CD4-positive, alpha-beta T cell treated with Interleukin-21 for 1 hour (primary cell): ENCODE measurements at places on chromosomes 4 and X.

GRCh38 chr4:182752158-182752910 is 164.9 kb downstream of the DCTD start:
- no peak for DNase-seq

- peak; percentile 33 for DNase-seq
Measured at GRCh38 chrX:15151267-15152186, 118.4 kb downstream of the ASB9 start.

- DNase-seq: no peak
Measured at GRCh38 chrX:85897362-85898126, 149.8 kb downstream of the CHM start.

DNA sequence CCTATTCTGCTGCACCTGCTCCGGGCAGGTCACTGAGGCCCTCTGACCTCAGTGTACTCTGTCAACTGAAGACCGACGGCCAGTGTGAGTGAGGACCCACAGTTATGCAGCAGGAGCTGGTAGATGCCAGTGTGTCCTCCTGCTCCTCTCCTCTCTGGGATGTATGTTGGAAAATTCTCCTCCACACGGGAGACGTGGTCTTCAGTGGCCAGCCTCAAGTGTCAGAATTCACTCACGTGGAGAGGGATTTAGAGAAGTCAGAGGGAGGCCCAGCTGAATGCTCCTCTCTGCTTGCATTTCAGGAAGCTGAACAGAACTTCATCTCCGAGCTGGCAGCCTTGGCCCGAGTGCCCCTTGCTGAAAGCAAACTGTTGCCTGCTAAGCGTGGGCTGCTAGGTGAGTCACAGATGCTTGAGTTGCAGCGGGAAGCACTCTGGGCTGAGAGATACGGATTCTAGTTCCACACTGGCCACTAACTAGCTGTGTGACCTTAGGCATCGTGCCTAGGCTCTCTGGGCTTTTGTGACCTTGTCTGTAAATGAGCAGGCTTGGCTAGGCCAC is 83.6 kb downstream of the CRMP1 start:
- DNase-seq: no peak

GRCh38 chr4:20356565-20356964 is 104.9 kb downstream of the SLIT2 start:
- no peak for DNase-seq

DNA sequence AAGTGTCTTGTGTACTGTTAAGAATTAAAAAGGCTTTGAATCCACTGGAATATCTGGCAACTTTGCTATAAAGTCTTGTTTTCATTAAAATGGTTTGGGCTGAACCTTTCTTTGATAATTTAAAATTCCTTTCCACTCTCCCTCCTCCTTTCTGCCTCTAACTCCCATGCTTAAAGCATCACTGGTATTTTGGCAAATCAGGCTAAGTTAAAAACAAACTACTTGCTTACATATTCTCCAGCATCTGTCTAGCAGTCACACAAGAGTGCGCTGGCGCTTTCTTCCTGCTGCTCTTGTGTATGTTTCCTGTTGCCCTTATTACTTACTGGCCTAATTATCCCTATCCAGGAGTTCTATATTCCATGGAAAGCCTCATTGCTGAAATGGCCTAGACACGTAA is 136.6 kb downstream of the VEGFC start:
- DNase-seq: no peak

- DNase-seq: no peak
Measured at GRCh38 chr4:73599182-73599581, 21.1 kb downstream of the RASSF6 start.

- DNase-seq: no peak
Measured at GRCh38 chr4:55395218-55395528, 584 bp upstream of the TMEM165 start.

DNA sequence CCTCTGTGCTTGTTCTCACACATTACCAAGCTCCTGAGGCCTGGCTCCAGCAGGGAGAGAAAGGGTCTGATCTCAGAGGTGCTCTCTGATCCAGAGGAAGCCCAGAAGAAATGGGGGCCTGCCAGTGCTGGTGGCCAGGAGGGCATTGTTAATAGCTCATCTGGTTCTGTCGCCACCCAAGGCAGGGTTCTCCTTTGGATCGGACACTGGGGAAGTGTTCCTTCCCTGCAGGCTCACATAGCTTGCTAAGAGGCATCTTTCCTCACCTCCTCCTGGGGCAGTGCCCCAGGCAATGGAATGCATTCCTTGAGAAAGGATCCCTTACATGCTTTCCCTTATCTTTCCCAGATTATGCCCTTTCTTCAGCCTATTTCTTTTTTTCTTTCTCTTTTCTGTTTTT is 53.8 kb downstream of the RBM47 start:
- no peak for DNase-seq

GRCh38 chr4:3766036-3766784 is at the start of gene ADRA2C:
TSS of gene ADRA2C (plus strand) at chr4:3766385. CDS start at chr4:3766607, 222 bp downstream.
- no peak for DNase-seq

DNA sequence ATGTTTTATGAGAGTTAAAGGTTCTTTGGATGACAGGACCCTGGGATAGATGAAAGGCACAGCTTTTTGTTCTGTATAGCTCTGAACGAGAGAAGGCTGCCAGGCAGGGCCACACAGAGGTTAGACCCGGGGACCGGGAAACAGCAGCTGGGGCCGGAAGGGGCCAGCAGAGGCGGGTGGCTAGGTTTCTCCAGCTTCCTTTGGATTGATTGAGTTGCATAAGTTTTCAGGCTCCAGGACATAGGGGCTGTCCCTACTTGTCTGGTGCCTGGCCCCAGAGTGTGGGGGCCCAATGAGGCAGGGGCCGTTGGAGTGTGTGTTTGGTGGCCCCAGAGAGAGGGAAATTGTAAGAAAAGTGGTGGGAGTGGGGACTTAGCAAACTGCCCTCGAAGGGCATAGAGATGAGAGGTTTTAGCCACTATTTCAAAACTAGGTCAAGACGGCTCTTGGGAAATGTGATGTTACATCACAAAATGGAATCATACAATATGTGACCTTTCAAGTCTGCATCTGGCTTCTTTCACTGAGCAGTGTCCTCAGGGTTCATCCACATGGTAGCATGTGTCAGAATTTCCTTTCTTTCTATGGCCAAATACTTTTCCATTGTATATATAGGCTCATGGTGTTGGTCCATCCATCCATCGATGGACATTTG is 3.7 kb downstream of the ZFP92 start:
- DNase-seq: no peak

- DNase-seq: no peak
Measured at GRCh38 chr4:100461807-100462605, 55.8 kb downstream of the EMCN start.

DNA sequence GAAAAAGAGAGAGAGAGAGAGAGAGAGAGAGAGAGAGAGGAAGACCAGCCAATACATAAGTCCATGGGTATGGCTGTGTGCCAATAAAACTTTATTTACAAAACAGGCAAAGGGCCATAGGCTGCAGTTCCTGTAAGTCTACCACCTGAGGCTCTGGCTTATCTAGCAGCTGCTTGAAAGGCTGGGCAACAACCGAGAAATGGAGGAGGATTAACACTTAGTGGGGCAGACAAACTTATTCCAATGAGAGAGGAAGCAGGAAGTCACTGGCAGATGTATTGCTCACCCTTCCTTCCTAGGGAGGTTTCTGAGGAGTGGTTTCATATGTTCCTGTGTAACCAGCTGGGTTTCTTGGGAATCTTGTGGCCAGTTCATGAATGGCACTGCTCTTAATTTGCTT is 4.7 kb upstream of the GPR143 start:
- no peak for DNase-seq

DNA sequence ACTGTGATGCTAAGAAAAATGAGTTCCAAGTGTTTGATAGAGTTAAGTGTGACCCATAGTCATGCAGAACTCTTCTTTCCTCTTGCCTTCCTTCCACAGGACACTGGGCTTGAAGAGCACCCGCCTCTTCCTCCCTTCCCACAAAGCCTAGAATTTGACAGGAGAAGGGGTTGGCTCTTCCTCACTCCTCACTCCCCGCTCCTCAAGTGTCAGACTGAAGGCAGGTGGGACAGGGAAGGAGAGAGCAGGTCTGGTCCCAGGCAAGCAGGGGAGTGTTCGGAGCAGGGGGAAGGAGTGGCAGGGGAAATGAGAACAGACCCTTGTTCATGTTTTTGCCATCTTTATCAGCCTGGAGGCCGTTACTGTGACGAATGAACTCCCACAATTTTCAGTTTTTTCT is 10.7 kb downstream of the MAGED2 start:
- no peak for DNase-seq

- no peak for DNase-seq
Measured at GRCh38 chrX:13518126-13518525, 51.3 kb upstream of the EGFL6 start.

- peak; percentile 92 for DNase-seq
Measured at GRCh38 chr4:2281575-2282343, 19.9 kb upstream of the MXD4 start.

DNA sequence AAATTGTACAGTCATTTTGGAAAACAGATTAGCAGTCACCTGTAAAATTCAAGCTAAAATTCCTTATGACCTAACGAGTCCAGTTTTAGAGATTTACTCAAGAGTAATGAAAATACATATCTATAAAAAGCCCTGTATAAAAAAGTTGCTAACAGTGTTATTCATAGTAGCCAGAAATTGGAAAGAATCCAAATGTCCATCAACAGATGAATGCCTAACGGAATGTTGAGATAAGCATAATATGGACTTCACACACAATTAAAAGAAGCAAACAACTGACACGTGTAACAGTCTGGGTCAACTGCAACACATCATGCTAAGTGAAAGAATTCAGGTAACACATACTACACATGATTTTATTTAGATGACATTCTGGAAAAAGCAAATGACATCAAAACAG is 584.8 kb upstream of the AGA start:
- no peak for DNase-seq

- DNase-seq: no peak
Measured at GRCh38 chr4:113356453-113356852, 307.0 kb downstream of the ANK2 start.

- peak; percentile 21 for DNase-seq
Measured at GRCh38 chr4:121898150-121898549, 27.9 kb upstream of the BBS7 start.

GRCh38 chrX:116298956-116299355 is 128.4 kb downstream of the AGTR2 start:
- no peak for DNase-seq

GRCh38 chr4:84126061-84126787 is 372.9 kb downstream of the NKX6-1 start:
- DNase-seq: no peak

GRCh38 chrX:108732630-108733321 is 3.6 kb downstream of the IRS4 start:
- DNase-seq: no peak

GRCh38 chrX:41607264-41607832 is 81.4 kb upstream of the GPR34 start:
- no peak for DNase-seq

DNA sequence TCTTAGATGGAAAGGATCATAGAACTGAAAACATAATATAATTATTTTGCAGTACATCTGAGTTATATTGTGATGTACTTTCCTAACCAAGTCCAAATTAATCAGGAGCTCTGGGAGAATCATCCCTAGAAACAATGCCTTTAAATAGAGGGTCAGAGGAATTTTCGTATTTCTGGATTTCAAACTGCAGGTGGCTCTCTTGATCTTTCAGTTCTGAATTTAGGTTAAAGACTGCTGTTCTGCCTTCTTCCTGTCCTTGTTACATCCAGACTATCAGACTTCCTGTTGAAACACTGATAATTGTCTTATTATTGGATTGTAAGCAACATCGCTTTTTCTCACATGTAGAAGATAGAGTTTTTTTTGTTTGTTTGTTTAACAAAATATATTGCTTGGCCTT is 142.7 kb downstream of the RPA4 start:
- DNase-seq: no peak

GRCh38 chr4:123110685-123111084 is 188.3 kb upstream of the NUDT6 start:
- DNase-seq: no peak

DNA sequence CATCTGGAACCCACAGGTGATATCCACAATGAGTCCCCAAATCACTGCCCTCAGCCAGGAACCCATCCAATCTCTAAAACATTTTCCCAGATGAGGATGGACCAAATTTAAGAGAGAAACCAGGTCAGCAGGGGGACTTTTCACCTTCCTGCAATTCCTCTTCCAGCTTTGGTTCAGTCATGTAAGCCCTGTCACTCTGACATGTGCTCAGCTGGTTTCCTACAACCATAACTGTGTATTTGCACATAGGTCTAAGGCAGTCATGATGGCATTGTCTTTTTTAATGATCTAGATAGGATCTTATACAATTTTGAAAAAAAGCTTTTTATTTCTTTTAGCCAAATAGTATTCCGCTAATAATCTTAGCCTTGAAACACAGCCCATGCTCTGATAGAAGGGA is 6.5 kb downstream of the CXXC4 start:
- DNase-seq: no peak

DNA sequence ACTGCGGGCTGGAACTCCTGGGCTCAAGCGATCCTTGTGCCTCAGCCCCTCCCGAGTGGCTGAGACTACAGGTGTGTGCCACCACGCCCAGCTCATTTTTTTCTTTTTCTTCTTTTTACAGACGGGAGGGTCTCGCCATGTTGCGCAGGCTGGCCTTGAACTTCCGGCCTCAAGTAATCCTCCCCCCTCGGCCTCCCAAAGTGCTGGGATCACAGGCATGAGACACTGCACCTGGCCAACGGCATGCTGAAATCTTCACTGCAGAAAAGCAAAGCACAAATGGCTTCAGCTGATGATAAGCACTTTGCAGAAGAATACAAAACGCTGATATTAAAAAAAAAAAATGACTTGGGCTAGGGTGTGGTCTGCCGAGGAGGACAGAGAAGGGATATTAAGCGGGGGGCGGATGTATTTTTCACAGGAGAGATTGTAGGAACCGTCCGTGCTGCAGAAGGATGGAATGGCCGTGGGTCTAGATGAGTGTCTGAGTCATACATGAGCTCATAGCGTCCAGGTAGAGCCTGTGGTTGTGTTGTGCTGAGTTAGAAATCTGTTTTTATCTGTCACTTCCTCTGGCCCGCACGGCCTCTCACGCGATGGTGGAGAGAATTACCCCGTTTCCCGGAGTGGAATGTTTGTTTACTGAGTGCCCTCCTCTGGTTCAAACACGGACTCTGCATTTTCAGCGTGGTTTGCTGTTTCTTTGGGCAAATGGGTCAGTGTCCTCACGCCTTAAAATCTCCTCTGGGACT is 8.5 kb upstream of the AKAP17A start:
- peak; percentile 68 for DNase-seq

- DNase-seq: no peak
Measured at GRCh38 chr4:57985161-57985560, 875.0 kb upstream of the IGFBP7 start.

GRCh38 chr4:183773790-183774189 is 114.7 kb downstream of the TRAPPC11 start:
- DNase-seq: no peak

- no peak for DNase-seq
Measured at GRCh38 chrX:37553476-37553875, 18.0 kb upstream of the LANCL3 start.

GRCh38 chr4:23881674-23882337 is 8.0 kb downstream of the PPARGC1A start:
- no peak for DNase-seq

GRCh38 chr4:69828828-69829227 is 31.1 kb downstream of the SULT1E1 start:
- DNase-seq: no peak

GRCh38 chr4:99828477-99828876 is 11.8 kb downstream of the DAPP1 start:
- no peak for DNase-seq
